Stimulated activated CD8-positive, alpha-beta memory T cell treated with anti-CD3 and anti-CD28 coated beads, Interleukin-15, amount 100 ng/mL, for 48 hours (primary cell): ENCODE measurements at places on chromosomes 2 and 18.

- DNase-seq = no peak
These were observed 286.8 kb upstream of the TRIB2 start for GRCh38 chr2:12429779-12430406.

GRCh38 chr2:143428700-143429099 is 299.5 kb downstream of the ARHGAP15 start:
- DNase-seq = no peak

DNA sequence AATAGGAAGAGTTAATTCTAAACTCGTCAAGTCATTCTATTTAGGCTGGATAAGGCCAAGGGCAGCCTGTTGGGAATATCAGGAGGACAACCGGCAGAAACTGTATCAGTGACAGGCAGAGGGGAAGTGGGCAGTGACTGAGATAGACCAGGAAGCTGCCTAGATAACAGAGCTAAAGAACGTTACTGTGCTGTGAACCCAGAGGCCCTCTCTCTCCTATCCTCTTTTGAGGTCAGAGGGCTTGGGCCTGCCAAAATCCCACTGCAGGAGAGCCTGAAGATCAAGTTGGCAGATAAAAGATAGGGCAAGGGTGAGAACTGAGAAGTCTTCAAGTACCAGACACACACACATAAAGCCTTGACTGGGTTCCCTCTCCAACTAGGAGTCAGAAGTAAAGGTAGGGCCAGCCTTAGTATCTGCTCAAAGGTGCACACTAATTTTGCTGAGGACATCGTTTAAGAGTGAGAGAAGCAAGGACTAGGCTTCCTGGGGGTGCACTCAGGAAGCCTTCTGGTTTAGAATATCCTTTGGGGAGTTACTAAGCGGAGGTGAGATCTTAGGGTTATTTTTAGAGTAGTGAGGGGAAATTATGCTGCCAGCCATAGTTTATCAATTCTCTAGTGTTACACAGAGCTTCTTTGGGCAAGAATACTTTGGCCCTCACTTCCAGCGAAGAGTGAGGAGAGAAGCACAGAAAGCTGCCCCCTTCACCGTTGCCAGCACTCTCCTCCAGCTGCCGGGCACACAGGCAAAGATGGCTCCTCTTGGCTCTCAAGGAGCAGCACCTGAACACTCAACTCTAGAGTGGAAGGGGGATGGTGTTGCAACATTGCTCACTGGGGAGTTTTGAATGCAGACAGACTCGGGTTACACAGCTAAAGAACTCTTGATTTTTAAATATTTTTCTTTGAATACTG is 9.8 kb downstream of the CAVIN2 start:
- DNase-seq = no peak

DNA sequence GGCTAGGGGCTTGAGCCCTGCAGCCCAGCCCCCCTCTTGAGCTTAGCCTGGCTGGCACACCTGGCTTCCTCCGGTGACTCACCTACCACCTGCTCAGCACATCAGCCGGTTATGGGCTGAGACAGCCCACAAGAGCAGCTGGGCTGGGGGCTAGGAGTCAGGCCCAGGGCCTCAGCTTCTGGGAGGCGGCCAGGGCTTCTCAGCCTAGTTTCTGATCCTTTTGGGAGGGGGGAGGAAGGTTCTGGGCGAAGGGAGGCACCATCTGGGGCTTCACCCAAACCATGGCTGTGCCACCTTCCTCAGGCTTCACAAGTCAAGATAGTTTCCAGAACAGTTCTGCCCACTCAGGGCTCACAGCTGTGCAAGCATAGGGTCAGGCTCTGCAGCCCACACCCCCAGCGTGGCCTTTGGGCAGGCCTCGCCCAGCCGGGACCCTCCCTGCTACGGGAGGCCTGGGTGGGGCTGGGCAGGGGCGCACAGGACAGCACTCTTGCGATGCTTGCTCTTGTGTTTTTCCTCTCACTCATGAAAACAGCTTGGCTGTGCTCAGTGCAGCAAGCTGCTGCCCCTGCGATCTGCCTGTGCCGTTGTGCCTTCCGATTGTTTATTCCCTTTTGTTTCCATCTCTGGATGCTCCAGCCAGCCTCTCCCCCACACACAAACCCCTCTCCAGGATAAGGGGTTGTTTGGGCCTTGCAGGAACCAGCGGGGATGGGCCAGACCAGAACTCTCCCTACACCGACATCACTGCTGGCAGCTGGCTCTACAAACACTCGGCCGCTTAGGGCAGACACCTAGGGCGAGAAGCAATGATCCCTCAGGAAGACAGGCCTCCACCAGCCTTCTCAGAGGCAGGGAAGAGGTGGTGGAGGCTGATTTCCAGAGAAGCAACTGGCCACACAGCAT is 26.1 kb upstream of the SEMA4C start:
- DNase-seq = no peak

DNA sequence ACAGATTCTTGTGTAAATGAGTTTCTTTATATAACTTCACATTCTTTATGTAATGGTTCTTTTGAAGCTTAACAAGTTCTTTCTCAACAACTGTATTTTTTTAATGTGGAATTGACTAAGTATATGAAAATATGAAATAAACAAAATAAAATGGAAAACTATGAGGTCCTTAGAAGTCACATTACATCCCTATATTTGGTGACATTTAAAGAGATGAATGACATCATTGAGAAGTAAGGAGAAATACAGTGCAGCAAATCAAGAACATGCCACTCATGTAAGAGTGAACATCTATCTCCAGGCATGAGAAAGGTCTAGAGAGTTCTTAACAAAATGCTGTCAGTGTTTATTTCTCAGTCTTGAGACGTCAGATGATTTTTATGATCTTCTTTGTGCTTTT is 39.0 kb upstream of the AAK1 start:
- no peak for DNase-seq

DNA sequence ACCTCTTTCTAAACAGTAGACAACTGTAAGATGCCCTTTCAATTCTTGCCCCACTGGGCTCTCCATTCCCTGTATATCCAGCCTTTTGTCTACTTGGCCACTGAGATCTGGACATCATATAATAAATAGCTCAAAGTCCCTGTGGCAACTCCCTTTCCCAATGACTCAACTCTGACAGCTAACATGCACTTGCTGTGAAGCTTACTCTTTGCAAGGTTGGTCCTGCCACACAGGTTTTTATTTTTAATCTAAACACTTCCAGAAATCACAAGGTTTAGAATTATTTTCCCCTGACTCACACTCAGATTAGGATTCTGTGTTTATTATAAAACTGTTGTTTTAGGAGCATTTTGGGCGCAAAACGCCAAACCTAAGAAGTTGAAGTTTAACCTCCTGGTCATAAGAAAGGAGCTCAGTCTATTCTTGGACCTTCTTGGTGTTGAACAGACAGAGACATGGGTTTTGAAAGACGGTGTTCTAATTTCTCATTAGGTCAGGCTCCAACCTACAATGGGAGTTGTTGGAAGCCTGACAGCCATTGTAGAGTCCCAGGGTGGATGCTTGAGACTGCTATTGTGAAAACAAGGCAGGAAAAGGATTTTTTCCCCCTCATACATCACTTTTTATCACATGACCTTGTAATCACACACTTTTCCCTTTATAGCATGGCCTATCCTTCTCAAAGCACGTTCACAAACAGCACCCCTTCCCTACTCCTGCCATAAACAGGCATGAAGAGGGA is 124.7 kb upstream of the SERPINE2 start:
- no peak for DNase-seq

DNA sequence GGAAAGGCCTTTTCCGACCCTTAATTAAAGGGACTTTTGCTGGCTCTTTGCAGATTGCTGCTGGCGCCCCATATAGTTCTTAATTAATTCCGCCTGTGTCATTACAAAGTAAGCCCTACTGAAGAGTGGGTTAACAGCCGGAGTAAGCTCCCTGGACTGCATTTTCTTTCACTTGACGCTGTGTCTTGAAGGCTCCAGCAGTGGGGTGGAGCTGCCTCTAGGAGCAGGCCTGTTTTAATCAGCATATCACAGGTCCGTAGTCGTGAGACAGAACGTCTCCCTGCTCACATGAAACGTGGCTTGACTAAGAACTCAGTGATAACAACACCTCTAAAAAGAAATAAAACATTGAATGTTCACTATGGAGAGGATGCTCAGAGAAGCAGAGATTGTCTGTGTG is 329.9 kb upstream of the RAB12 start:
- no peak for DNase-seq

- DNase-seq = no peak
These were observed 150.7 kb upstream of the RAB6C start for GRCh38 chr2:129828792-129829191.

DNA sequence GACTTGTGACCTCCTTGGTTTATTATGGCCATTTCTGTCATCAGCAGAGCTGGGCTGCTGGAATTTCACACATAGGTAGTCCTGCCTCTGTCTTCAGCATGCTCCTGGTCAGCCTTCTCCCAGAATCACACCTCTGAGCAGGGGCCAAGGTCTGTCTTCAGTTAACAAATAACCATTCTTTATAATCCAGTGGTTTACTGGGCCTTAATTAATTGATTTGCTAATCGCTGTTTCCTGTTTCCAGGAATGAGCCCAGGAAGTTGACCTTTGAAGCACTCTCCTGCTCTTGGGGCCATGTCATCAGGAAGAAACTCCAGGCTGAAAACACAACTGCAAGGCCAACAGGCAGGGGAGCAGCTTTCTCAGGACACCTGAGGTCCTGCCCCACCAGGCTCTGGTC is 278.5 kb downstream of the SRBD1 start:
- DNase-seq = no peak

DNA sequence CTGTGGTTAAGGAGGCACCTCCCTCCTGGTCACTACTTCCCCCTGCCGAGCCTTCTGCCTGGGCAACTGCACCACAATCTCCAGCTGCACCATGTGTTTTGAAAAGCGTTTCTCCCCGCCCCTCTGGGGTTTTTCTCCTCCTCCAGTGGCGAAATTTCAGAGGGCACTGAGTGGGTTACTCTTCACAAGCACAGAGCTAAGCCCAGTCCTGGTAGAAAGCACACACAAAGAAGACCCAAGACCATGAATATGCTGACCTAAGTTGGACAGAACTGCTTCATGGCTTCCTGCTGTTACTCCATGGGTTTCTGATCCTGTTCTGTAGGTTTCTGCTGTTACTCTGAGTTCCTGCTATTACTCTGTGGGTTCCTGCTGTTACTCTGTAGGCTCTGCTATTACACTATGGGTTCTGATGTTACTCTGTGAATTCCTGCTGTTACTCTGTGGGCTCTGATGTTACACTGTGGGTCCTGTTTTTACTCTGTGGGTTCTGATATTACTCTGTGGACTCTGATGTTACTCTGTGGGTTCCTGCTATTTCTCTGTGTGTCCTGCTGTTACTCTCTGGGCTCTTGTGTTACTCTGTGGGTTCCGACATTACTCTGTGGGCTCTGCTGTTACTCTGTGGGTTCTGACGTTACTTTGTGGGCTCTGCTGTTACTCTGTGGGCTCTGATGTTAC is 216.6 kb downstream of the RTP5 start:
- no peak for DNase-seq

GRCh38 chr2:66501267-66501666 is 66.3 kb downstream of the MEIS1 start:
- no peak for DNase-seq

DNA sequence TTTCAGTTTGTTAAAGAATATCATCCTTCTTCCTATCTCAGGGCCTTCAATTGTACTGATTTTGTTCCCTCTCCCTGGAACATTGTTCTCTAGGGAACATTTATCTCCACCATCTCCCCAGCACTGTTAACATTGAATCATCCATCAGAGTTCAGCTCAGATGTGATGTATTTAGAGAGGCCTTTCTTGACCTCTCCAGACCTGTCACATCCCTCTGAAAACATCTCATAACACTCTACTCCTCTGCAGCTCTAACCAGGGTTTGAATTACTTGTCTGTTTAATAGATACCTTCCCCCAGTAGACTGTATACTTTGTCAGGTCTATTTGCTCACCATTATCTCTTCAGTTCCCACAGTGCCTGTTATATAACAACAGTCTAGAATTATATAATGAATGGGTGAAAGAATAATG is 98.6 kb downstream of the GALNT1 start:
- DNase-seq = no peak
